ENCODE measurements at places on chromosomes 1 and 21. TPM values are rescaled to one million over a fixed set of nuclear protein-coding genes. Genes with fewer than 3 reads are reported as not detected.

SIK1 gene
- total RNA-seq = 107 TPM

CFAP141 gene
- not detected for total RNA-seq

GNAT2 gene
- total RNA-seq = 0.69 TPM

DNA sequence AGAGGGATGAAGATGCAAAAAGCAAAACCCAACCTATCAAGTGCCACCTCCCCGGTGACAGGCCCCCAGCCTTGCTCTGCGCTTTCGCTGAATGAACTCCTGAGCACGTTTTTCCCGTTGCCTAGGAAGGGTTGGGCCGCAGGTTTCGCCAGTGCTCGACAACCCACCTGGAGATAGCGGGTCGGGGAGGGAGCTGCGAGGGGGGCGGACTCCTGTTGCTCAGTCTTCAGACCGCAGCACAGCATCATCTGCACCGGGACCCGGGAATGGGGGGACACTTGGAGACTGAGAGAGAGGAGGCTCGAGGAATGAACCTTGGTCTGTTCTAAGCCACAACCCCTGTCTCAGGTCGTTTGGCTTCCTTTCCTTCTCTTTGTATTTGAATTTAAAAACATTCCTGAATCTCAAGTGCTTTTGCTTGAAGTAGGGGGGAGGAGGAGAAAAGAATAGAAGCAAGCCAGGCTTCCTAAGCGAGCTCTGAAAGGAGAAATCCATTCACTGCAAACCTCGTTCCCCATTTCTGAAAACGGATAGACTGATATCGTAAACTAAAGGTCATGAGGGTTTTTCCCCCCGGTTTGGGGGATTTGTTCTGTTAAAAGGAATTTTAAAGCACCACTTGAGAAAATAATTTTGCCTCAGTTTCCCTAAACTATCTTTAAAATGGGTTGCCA, 1.2 kb downstream of the AK5 start:
- H3K4me1 ChIP-seq = peaks cover 16% of the 10 kb centered on the region
- H3K36me3 ChIP-seq = no peaks in the 10 kb centered on the region
- H3K4me3 ChIP-seq = peak overlapping the region; percentile 85
- H3K27ac ChIP-seq = no peak overlapping the region

GRCh38 chr1:31693231-31693630, 10.6 kb downstream of the COL16A1 start:
- H3K27ac ChIP-seq = no peak overlapping the region
- no peaks in the 10 kb centered on the region for H3K36me3 ChIP-seq
- no peak overlapping the region for H3K4me3 ChIP-seq
- H3K4me1 ChIP-seq = peaks cover 26% of the 10 kb centered on the region
- DNase-seq = no peak

- H3K27ac ChIP-seq = no peak overlapping the region
Measured at GRCh38 chr1:47887060-47887459, 110.1 kb downstream of the TRABD2B start.

GRCh38 chr1:160095382-160096105, 2.9 kb downstream of the IGSF8 start:
- no peak for DNase-seq
- H3K27me3 ChIP-seq = no peaks in the 10 kb centered on the region
- peaks cover 25% of the 10 kb centered on the region for H3K4me1 ChIP-seq
- H3K36me3 ChIP-seq = no peaks in the 10 kb centered on the region
- no peak overlapping the region for H3K27ac ChIP-seq

- H3K27ac ChIP-seq = no peak overlapping the region
- no peaks in the 10 kb centered on the region for H3K27me3 ChIP-seq
- H3K36me3 ChIP-seq = no peaks in the 10 kb centered on the region
- no peaks in the 10 kb centered on the region for H3K4me1 ChIP-seq
- H3K4me3 ChIP-seq = no peak overlapping the region
- DNase-seq = no peak
Measured at GRCh38 chr1:119040906-119041305, 52.8 kb upstream of the TBX15 start.

GRCh38 chr1:97379387-97380075, 541.3 kb downstream of the DPYD start:
- H3K4me1 ChIP-seq = peaks cover 20% of the 10 kb centered on the region
- no peaks in the 10 kb centered on the region for H3K36me3 ChIP-seq
- H3K27me3 ChIP-seq = no peaks in the 10 kb centered on the region
- no peak overlapping the region for H3K4me3 ChIP-seq

DNA sequence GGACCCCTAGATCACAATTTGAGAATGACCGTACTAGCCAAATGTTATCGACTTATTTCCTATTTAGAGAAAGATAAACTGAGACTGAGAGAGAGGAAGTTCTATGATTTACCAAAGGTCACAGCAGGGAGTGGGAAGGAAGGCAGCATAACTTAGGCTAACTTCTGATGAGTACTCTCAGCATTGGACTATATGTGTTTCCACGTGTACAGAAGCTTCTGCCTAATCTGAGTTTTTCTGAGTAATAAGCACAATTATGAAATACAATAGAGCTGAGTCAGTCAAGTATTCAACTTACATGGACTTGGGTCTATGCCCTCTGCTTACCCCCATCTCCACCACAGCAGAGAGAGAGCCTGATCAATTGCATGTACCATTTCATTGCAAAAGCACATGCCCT, 88.1 kb upstream of the HIVEP3 start:
- H3K36me3 ChIP-seq = no peaks in the 10 kb centered on the region
- no peak overlapping the region for H3K27ac ChIP-seq
- DNase-seq = peak; percentile 33
- no peaks in the 10 kb centered on the region for H3K27me3 ChIP-seq
- no peak overlapping the region for H3K4me3 ChIP-seq

DNA sequence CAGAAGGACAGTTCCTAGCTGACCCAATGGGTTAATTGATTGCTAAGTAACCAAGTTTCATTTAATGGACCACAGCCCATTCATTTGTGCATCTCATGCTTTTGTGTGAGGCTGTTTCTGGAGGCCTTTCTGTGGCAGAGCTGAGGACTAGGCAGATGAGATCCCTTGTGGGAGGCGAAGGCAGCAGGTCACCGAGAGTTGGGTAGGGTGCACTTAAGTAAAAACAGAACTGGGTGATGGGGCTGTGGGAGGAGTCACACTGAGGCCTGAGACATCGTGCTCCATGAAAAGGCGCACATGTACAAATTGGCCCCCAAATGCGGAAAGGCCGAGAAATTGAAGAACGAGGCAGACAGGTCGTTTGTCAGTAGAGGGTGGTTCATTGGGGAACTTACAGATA, 60.9 kb downstream of the S100B start:
- no peaks in the 10 kb centered on the region for H3K27me3 ChIP-seq
- H3K36me3 ChIP-seq = peaks cover 19% of the 10 kb centered on the region
- no peak overlapping the region for H3K27ac ChIP-seq
- H3K4me1 ChIP-seq = no peaks in the 10 kb centered on the region
- DNase-seq = no peak

DNA sequence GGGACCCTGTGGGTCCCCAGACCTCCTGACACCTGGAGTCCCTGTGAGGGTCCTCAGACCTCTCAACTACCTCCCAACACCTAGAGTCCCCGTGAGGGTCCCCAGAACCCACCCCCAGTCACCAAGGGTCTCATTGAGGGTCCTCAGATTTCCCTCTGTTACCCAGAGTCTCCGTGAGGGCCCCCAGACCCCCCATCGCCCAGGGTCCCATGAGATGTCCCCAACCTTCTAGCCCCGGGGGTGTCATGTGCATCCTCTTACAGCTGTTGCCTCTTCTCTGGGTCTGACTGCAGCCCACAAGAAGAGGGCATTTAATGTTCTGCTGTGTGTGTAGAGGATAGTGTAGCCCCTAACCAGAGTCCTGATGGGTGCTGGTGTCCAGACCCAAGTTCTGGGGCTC, 2.0 kb upstream of the GJC2 start:
- H3K4me1 ChIP-seq = peaks cover 8% of the 10 kb centered on the region
- H3K27ac ChIP-seq = no peak overlapping the region
- H3K27me3 ChIP-seq = no peaks in the 10 kb centered on the region
- no peak for DNase-seq
- H3K4me3 ChIP-seq = no peak overlapping the region
- H3K36me3 ChIP-seq = peaks cover 13% of the 10 kb centered on the region

- peaks cover 10% of the 10 kb centered on the region for H3K4me1 ChIP-seq
- H3K4me3 ChIP-seq = no peak overlapping the region
- peak; percentile 84 for DNase-seq
- H3K27ac ChIP-seq = no peak overlapping the region
Measured at GRCh38 chr1:240967070-240967724, 355.2 kb upstream of the GREM2 start.

DNA sequence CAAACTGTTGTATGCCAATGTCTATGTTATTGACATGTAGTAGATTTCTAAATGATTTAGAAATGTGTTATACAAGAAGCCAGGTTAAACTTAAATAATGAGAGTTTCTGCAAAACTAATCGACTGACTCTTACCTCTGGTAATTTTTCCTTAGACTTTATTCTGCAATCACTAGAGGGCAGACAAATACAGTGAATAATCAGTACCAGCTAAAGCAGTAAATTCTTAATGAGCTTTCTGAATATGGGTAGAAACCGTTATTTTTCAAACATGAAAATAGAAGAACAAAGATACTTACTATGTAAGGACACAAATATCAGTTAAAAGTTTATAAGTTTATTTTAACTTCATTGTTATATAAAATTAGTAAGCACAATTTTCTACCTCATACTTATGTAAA, 97.9 kb upstream of the RGS1 start:
- H3K4me3 ChIP-seq = no peak overlapping the region
- H3K27ac ChIP-seq = no peak overlapping the region
- H3K27me3 ChIP-seq = no peaks in the 10 kb centered on the region

GRCh38 chr1:75135573-75136194, 1.5 kb downstream of the LHX8 start:
- peaks cover 91% of the 10 kb centered on the region for H3K27me3 ChIP-seq
- no peak overlapping the region for H3K4me3 ChIP-seq
- no peak for DNase-seq
- no peak overlapping the region for H3K27ac ChIP-seq

GRCh38 chr1:99645203-99645602, 710 bp upstream of the PALMD start:
- H3K4me3 ChIP-seq = peak overlapping the region; percentile 70
- peak; percentile 82 for DNase-seq
- H3K27ac ChIP-seq = peak overlapping the region; percentile 70

DNA sequence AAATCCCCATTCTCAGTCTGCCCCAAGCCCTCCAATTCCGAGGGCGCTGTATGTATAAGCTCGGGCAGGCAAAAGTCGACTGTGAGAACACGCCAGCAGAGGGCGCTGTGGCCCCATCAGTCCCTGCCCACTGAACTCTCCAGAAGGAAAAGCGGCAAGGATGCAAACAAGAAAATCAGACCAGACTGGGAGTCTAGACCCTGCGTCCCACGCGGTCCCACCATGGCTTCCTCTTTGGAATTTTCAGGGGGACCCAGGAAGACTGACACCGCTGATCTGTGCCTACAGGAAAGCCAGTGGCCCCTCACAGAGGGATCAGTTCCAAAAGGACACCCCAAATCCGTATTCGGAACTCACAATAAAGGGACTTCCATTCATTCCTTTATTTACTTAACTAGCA, 19.5 kb downstream of the TEX35 start:
- H3K4me1 ChIP-seq = peaks cover 45% of the 10 kb centered on the region
- DNase-seq = peak; percentile 85
- H3K27me3 ChIP-seq = no peaks in the 10 kb centered on the region
- no peak overlapping the region for H3K27ac ChIP-seq
- H3K4me3 ChIP-seq = peak overlapping the region; percentile 46

DNA sequence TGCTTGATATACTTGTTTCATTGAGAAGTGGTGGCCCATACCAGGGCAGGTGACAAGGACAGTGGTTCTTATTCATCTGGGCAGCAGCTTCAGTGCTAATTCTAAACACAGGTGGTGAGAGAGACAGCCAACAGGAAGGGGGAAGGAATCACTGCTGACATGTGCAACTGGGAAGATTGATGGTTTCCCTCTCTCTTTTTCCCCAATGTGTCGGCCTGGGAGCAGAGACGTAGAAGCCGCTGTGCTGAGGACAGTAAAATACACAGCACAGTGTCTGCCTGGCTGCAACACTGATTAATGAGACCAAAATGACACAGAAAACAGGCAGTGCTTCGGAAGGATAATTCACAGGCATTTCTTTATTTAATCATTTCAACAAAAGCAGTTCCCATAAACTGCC, 48.8 kb downstream of the WARS2 start:
- no peaks in the 10 kb centered on the region for H3K4me1 ChIP-seq
- no peak for DNase-seq
- H3K4me3 ChIP-seq = no peak overlapping the region
- no peaks in the 10 kb centered on the region for H3K36me3 ChIP-seq
- no peak overlapping the region for H3K27ac ChIP-seq

DNA sequence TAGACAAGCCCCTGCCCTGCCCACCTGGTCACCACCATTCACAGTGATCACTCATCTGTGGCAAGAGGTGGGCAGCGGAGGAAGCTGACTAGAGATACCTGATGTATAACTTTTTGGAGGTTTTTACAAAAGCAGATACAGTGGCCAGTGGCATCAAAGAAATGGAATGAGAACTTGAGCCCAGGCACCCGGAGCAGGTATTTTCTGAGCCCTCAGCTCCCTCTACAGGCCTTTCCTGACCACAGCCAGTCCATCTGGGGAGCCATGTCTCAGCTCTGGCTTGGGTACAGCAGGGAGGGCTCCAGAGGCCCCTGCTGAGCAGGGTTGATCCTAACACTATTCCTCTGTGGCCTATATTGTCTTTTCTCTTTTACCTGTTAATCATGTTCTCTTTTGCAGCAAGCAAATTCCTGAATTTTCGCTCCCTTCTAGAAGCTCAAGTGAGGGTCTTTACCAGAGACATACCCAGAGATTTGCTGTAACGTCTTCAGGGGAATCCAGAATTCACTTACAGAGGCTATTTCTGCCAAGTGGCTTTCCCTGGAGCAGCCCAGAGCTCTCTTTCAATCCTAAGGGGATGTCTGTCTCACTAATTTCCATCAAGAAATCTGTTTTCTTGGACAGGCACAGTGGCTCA, 27.3 kb downstream of the GPR157 start:
- peak; percentile 56 for DNase-seq
- no peak overlapping the region for H3K4me3 ChIP-seq
- H3K27me3 ChIP-seq = no peaks in the 10 kb centered on the region
- no peaks in the 10 kb centered on the region for H3K36me3 ChIP-seq
- H3K27ac ChIP-seq = no peak overlapping the region

- peaks cover 20% of the 10 kb centered on the region for H3K4me1 ChIP-seq
- peaks cover 66% of the 10 kb centered on the region for H3K36me3 ChIP-seq
- no peaks in the 10 kb centered on the region for H3K27me3 ChIP-seq
- H3K27ac ChIP-seq = no peak overlapping the region
- DNase-seq = no peak
- peak overlapping the region; percentile 98 for H3K4me3 ChIP-seq
Measured at GRCh38 chr1:92833840-92834239, 2.0 kb downstream of the RPL5 start.

Data from PC-3 (cell line).